Aorta (tissue), 5 donors: ENCODE measurements at places on chromosomes 5 and 9. TPM values are rescaled to one million over a fixed set of nuclear protein-coding genes. Genes with fewer than 3 reads are reported as not detected.

CYSRT1 gene
- not detected for total RNA-seq

STOM gene
- 384 TPM for total RNA-seq

COX7C gene
- 336 TPM for total RNA-seq

SLC6A19 gene
- total RNA-seq = not detected

KLHL9 gene
- 23.3 TPM for total RNA-seq

CCDC192 gene
- not detected for total RNA-seq
